ENCODE measurements at places on chromosomes 11 and 22.

GRCh38 chr22:26624803-26625202 is 3.0 kb downstream of the CRYBA4 start:
- DNase-seq, result no peak

DNA sequence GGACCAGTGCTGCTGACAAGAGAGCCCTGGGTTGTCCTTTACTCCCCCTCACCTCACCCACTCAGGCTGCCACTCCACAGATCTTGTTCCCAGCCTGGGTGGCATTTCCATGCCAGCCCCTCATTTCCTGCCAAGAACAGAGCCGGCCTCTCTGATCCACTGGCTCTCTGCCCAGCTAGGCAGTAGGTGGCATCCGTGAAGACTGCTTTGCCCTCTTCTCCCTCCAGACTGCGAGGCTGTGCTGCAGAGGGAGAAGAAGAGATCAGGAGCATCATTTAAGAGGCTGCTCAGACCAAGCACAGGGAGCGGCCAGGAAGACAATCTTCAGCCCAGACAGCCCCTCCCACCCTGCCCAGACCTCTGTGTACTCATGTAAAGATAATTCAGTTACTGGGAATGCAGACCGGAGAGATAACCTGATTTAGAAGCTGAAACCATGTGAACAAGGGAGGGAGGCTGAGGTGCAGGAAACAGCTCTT is 126.9 kb upstream of the NCAM1 start:
- DNase-seq, result no peak

GRCh38 chr11:130490682-130491449 is 42.4 kb downstream of the ADAMTS15 start:
- DNase-seq, result no peak

DNA sequence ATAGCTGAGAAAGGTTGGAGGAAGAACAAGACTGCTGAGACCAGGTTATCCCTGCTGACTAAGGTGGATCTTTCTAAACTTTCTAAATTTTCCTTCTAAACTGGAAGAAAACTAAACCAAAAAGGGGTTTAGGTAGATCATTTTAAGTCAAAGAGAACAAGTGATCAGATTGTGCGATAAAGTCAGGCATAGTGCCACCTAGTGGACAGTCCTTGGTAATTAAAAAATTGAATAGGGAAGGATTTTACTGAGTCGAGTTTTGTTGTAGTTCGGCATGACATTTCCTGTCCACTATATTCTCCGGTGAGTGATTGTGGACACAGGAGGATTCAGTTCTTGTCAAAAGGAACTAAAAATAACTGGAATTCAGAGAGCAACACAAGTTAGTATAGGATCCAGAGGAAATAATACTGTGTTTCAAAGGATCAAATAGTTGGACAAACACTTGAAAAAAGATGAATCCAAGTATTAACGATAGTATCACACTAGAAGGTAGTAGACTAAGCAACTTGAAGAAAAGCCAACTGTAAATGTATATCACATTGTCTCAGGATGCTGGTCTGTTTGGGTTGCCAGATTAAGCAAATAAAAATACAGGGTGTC is 1236.4 kb downstream of the FAM181B start:
- peak; percentile 30 for DNase-seq

- DNase-seq, result no peak
Observed at GRCh38 chr11:125990244-125990643, 44.4 kb downstream of the VSIG10L2 start.

DNA sequence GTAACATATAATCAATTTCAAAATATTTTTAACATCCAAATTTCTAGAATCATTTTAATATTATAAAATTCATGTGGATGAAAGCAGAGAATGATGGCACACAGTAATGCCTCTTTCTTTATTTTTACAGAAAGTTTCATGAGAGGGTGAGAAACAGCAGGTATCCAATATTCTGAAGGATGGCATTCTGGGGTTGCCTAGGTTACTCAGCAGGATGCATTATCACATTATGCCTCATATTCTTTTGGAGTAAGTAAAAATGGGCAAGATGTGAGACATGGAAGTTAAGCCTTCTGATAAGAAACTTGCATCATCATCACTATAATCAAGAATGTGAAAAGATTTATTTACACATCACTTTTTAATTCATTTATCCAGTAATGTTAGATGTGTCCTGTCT is 148.7 kb upstream of the PGR start:
- no peak for DNase-seq

DNA sequence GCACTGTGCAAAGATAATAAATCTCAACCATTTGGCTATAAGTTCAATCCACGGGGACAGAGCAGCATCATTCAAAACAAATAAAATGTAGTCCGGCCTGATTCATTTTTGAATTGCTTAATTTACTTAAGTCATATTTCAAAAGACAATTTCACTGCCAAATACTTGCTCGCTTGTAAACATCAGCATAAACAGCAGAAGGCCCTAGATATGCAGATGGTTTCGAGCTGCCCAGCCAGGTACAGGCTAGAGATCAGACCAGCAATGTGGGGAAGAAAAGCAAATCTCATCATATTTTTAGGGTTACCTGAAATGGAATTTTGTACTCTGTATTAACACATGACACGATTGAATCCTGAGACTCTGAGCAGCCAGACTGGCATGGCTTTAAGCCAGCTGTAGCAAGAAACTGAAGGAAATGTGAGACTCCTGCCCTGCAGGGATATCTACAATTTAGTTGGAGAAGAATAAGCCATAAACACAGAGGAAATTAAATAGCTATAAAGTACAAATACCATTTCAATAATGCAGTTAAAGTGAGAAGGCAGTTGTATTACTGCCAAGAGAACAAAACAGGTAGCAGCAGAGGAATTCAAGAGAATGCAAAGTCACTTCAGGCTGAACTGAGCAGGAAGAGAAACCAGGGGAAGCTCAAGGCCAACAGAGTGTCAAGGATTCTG is 440.3 kb downstream of the ETS1 start:
- DNase-seq, result no peak

GRCh38 chr11:33059331-33060007 is 20.1 kb downstream of the TCP11L1 start:
- DNase-seq, result no peak

- no peak for DNase-seq
Observed at GRCh38 chr22:48662476-48663135, 1165.1 kb downstream of the BRD1 start.

DNA sequence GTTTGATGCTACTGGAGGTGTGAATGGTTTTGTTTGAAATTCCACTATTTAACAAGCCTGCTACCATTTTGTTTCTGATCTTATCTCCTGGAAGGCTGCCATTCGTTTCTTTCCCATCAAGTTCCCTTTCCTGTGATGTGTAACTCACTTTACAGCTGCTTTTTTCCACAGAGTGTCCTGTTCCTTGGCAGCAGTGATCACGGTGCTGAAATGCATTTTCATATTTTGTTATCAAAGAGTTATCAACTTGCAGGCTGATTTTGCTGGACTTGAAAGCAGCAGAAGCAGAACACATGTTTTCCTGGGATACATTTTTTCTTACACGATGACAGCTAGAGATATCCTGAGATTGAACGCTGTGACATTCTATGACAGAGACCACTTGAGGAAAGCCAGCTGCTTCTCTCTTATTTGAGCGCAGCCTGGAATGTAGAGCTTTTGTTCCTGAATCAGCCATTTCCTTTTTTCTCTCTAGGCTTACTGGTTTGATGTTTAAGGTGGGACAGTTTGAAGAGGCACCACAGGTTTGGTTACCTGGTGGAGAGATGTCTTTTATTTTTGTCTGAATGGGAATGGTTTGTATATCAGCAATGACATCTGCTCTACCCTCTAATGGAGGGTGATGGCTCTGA is 34.7 kb downstream of the PRR14L start:
- DNase-seq, result no peak

- DNase-seq, result no peak
Observed at GRCh38 chr11:75475767-75476650, 43.0 kb upstream of the KLHL35 start.

Measured in RCC 7860 (cell line).